Activated T-cell treated with anti-CD3 and anti-CD28 coated beads, Interleukin-2, amount 50 U/mL, for 48 hours (primary cell): ENCODE measurements at places on chromosomes 12 and 14.

- no peak for DNase-seq
These were observed 22.0 kb downstream of the EGLN3 start for GRCh38 chr14:33928895-33929294.

- no peak for DNase-seq
These were observed 58.1 kb downstream of the ETV6 start for GRCh38 chr12:11707535-11707934.

- no peak for DNase-seq
These were observed 106.2 kb downstream of the DAAM1 start for GRCh38 chr14:59294662-59294992.

DNA sequence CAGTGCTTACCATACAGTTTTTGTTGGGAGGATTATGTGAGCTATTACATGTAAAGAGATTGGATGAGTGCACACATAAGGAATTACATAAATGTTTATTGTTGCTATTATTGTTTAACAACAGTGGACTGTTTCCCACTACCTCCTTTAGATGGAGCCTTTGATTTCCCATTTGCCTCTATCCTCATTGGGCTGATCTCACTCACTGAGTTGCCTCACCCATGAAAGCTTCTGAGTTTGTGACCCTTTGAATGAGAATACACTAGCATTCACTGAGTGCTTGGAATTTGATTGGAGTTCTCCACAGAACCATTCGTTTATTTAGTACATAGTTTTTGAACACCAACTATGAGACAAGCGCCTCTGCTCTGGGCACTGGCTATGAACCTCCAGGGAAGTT is 121.0 kb downstream of the HELB start:
- no peak for DNase-seq

DNA sequence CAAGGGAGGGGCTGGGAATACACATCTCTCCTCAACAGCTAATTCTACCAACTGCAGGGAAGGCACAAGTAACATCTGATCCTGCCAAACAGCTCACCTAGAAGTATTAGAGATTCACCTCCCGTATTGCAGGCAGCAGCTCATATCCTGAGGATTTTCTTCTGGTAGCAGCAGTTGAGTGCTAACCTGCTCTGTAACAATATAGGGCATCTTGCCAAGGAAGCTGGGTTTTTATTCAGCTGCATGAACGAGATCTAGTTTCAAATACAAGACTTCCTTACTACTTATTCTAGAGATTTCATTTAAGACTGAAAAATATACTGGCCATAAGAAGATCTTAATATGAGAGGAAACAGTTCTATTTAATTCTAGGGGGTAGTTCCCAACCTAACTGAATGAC is 261.4 kb upstream of the USP15 start:
- DNase-seq, result no peak

GRCh38 chr14:65804439-65805112 is 392.0 kb downstream of the FUT8 start:
- peak; percentile 37 for DNase-seq

DNA sequence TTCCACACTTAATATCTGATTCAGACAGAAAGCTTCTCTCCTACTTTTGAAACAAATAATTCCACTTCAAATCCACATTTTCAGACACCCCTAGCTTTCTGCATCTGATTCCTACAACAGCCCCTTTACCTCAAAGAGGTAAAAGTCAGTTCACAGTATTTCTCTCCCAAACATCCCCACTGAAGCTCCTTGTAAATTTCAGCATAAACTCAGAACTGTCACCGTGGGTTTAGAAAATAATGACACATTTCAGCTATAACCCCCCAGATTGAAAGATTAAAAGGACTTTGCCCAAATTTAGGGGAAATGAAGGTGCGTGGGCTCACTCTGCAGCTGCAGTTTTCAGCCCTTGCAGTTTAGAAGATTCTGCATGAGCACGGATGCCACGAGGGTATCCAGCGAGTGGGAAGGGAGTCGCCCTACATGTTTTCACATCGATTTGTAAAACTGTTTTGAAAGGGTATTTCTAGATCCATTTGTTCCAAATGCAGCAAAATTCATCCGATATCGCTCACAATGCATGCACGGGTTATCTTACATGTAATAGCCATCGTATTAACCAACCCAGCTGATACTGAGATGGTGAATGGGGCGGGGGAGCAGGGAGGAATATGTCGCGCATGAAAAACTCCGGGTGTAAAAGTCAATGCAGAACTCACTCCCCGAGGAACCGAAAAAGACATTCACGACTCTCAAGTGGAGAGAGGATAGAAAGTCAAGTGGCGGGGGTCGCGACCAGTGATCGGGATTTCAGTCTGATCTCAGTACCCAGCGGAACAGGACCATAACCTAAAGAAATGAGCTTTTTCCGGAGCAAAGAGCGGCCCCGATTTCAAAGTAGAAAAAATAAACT is 5.0 kb upstream of the CCND2 start:
- DNase-seq, result peak; percentile 65

- DNase-seq, result peak; percentile 79
These were observed 26.6 kb upstream of the KLRB1 start for GRCh38 chr12:9634177-9634803.

DNA sequence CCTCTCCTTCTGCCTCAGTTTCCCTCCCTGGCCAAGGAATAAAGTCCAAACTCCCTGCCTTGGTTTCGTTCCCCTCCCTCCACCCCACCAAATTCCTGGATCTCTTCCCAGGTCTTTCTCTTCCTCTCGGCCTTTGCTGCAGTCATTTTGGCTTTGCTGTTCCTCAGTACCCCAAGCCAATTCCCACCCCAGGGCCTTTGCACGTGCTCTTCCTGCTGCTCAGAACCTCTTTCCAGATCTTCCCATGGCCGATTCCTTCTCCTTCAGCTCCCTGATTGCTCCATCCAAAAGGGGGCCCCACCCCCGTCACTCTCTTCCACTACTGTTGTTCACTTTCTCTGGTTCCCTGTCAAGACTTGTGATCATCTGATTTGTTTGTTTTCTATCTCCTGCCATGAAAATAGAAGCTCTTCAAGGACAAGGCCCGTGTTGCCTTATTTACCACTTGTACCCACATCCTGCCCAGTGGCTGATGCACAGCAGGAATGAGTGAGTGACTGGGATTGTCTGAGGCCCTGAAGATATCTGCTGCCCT is 3.1 kb downstream of the HNF1A start:
- no peak for DNase-seq

GRCh38 chr12:2228535-2228934 is 175.7 kb downstream of the CACNA1C start:
- no peak for DNase-seq

DNA sequence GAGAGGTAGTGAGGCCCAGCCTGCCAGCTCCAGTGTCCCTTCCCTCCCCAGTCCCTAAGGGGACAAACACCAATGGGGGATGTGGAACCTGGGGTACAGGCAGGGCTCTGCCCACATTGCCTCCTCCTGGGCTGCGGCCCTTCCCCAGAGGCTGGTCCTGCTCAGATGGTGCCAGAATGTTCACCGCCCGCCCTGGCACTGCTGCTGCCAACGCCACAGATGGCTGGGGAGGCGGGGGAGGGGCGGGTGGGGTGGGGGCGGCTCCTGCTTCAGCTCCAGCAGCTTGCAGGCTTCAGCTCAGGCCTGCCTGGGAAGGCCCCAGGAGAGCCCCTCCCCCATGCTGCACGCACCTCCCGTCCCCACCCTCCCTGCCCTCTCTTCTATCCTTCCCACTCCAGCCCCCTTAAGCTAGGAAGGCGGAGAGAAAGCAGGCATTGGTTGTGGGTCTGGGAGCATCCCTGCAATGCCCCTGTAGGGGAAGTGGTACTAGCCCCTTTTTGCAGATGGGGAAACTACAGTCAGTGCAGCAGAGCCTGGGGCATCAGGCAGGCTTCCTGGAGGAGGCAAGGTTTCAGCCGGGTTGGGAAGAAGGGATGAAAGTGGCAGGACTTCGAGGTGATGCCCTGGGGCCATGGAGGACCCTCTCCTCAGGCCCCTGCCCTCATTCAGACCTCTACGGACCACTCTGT is 2.0 kb upstream of the BEGAIN start:
- DNase-seq, result no peak

GRCh38 chr14:79285263-79285662 is 926.0 kb downstream of the DIO2 start:
- no peak for DNase-seq

GRCh38 chr12:50151047-50151687 is 16.0 kb downstream of the CERS5 start:
- DNase-seq, result peak; percentile 9

DNA sequence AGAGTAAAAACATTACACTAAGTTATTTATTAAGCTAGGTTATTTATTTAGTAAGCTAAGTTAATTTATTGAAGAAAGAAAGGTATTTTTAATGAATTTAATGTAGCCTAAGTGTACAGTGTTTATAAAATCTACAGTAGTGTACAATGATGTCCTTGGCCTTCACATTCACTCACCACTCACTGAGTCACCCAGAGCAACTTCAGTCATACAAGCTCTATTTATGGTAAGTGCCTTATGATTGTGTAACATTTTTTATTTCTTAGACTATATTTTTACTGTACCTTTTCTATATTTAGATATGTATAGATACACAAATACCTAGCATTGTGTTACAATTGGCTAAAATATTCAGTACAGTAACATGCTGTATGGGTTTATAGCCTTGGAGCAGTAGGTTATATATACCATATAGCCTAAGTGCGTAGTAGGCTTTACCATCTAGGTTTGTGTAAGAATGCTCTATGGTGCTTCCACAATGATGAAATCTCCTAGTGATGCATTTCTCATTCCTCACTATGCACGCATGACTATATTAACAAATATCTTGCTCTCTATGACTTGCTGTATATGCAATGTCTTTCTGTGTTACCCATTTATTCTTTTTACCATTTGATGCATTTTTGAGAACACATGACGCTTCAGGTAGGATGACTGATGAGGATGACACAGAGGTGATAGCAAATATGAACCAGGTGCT is 309.6 kb upstream of the ATXN7L3B start:
- no peak for DNase-seq

- no peak for DNase-seq
These were observed 12.3 kb upstream of the LMO3 start for GRCh38 chr12:16618256-16618655.

DNA sequence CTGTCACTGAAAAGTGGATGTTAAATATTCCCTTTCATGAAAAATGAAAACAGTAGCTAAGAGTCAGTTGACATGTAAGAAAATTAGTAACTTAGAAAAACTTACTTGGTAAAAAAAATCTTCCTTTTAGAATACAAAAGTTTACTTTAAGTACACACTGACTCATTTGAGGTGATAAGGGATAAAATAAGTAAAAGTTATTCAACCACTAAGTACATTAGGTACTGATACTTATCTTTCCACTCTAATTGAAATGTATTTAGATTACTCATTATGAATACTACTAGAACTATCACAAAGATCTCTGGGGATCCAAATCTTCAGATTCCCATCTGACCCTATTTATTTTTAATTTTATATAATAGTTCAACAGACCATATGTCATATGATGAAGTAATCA is 12.2 kb downstream of the SYCP3 start:
- DNase-seq, result no peak

- DNase-seq, result no peak
These were observed 11.9 kb upstream of the KLRB1 start for GRCh38 chr12:9619411-9620179.

GRCh38 chr12:93550748-93551611 is 21.5 kb upstream of the SOCS2 start:
- DNase-seq, result no peak

GRCh38 chr14:89477391-89477790 is 60.4 kb upstream of the FOXN3 start:
- DNase-seq, result no peak

DNA sequence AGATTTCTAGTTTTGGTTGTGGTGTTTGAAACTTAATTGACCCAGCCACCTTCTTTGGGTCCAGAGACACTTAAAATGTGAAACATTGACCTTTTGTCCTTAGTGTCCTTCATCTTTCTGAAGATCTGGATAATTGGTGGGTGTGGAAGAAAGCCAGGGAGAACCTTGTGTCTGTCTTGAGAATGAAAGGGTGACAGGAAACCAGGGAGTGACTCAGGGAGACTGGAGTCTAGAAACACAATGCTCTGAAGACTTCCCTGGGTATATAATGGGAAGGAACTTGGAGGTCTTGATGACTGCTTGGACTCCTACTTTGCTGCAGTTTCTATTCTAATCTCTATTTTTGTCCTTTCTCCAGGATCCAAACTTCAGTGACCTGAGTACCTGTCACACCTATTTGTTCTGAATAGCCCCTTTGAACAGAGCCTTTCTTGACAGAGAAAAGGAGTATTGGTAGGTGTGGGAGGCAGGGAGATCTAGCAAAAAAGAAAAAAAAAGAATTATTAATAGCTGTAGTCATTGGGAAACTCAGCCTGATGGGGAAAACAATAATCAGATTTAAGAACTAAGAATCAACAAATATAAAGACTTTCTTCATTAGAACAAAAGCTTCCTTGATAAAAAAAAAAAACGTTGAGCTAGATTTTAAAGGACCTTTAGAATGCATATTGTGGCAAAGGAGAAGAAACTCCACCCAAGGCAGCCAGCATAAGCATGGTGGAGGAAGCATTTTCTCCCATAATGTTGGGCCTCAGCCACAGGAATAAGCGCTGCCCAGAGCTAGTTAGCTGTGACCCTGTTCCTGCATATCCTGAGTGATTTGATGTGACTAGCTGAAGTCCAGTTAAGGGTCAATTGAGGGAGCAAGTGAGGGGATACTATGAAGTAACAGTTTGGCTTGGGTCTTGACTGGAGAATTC is 77.9 kb upstream of the HOXC13 start:
- DNase-seq, result no peak

- no peak for DNase-seq
These were observed 22.8 kb downstream of the CPM start for GRCh38 chr12:68910128-68910527.

DNA sequence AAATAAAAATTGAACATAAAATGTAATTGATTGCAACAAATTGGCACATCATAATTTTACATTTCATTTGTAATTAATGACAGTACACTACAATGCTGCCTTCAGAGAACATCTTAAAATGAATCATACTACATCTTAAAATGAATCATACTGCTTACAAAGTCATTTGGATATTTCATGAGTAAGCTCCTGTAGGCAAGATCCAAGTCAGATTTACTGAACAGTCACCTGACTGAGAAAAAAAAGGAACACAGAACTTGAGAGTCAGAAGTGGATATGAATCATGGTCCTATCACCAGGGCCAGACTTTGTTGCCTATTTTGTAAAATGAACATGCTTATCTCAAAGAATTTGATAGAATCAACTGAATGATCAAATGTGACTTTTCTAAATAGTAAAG is 32.7 kb upstream of the FBLN5 start:
- DNase-seq, result no peak

GRCh38 chr12:64400041-64400440 is 4.2 kb upstream of the XPOT start:
- no peak for DNase-seq

GRCh38 chr14:79721399-79722084 is 489.8 kb downstream of the DIO2 start:
- no peak for DNase-seq
